ENCODE measurements at places on chromosomes 4 and X.

GRCh38 chrX:149003863-149004660, 501.0 kb downstream of the IDS start:
- no peak for DNase-seq

DNA sequence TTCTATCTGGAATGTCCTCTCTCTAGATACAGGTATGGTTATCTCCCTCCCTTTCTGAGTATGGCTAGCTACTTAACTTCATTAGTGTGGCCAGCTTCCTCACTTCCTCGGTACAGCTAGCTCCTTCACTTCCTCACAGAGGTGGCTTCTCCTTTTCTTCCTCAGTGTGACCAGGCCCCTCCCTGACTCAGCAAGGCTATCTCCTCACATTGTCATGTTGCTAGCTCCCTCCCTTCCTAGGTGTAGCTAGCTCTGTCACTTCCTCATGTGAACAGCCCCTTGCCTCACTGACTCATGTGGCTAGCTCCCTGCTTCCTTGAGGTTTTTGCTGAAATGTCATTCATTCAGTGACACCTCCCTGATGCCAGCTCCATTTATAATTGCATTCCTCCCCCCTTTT, 67.3 kb upstream of the DDIT4L start:
- DNase-seq = no peak

DNA sequence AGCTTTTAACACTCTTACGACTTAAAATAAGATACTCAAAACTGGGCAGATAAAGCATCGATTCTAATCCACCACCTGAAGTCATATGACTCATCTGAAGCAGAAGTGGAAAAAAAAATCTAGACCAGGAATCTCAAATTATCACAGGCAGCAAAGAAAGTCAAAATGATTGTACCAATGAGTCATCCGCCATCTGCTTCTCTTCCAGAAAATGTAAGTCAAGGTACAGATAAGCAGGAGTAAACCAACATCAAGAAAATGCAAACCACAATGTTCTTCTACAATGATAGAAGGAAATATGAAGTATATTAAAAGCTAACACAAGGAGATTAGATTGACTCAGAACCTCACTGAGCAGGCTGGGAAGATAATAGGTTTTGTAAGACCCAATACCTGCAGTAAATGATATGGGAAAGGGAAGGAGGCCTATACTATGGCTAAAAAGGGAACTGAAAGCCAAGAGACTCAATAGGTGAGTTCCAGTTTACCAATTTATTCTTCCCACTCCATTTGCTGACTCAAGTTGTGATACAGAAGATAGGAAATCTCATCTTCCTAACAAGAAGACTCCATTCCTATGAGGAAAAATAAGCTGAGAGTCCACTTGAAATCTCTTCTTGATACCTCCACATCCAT, 88.4 kb upstream of the TET2 start:
- no peak for DNase-seq

DNA sequence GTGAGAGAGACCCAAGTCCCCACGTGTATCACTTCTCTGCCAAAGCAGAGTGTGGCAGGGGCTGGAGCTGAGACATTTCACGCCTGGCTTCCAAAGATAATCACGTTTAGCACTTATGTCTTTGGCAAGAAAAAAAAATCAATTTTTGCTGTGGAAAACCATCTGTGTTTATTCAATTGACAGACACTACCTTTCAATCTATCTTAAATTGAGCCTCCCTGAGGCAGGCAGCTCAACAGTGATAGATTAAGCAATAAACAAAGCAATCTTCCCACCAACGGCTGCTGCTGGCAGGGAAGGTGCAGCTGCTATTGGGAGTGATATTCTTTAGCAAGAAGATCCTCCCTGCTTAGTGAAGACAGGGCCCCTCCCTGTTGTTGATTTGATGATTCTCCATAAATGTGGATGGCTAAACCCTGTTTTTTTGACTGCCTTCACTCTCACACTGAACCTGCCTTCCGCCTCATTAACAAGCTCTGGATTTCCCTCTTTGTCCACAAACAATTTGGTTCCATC, 11.6 kb upstream of the MAGEB17 start:
- DNase-seq = no peak

GRCh38 chr4:164955107-164955805, 22.2 kb downstream of the TRIM61 start:
- DNase-seq = no peak

GRCh38 chr4:141395246-141395830, 174.6 kb downstream of the ZNF330 start:
- no peak for DNase-seq

All from stimulated activated CD4-positive, alpha-beta T cell treated with anti-CD3 and anti-CD28 coated beads, Interleukin-15, amount 100 ng/mL, for 48 hours (primary cell).